ENCODE measurements at places on chromosomes 2 and 18.
A peak's percentile ranks its signal among the peaks of the same experiment; 100 is the strongest.

- DNase-seq, result no peak
Measured at GRCh38 chr2:222739939-222740338, 68.5 kb downstream of the MOGAT1 start.

DNA sequence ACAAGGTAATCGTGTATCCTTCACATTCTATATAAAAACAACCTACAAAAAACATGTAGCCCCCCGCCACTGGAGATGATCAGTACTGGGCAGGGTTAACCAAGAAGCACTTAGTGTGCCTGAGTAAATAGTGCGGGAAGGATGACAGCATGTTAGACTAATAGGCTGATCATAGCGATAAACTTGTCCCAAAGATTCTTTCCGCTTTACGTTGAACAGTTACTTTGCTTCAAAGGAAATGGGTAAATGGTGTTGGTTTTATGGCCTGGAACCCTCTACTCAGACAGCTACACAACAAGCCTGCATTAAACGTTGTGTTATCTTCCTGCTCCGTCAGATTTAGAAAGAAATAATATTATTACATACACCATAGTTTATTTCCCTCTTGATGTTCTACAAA lies 67.7 kb downstream of the CTAGE1 start:
- no peak for DNase-seq

DNA sequence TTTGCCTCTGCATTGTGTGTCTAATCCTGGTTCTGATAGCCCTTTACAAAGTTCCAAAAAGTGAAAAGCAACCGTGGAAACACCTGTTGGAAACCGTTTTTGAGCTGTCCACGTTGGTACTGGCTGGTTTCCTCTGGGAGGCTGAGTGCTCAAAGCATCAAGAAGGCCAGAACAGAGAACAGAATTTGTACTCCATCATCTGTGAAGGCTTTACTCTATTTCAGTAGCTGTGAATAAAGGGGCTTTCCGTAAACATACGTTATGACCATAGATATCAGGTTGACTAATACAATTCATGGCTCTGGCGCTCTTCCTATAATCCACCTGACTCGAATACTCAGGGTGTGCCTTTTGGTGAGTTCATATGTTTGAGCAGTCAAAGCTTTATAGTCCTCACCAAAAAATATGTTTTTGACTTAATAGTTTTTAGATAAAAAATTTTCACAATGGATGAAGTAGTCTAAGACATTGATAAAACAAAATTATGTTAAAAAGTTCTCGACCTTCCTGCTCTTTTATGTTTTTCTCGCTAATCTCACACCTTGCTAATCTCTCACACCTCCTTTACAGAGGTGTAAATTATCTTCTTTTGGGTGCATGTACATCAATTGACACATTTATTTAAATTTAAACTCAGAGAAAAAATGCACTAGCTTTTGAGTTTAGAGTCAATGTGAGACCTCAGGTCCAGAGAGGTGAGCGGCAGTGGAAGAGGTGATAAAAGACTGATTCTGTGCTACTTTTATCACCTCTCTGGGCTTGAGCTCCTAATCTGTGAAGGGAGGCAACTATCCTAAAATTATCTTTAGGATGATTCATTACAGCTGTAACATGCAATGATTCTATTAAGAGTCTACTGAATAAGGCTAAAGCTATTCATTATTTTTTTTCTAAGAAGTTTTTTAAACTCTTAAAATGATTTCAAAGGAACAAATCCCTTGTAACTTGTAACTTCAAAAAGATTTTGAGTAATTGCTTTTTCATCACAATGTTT lies 65.3 kb downstream of the CXCR4 start:
- no peak for DNase-seq

- DNase-seq, result no peak
Measured at GRCh38 chr2:138276339-138276738, 225.2 kb upstream of the SPOPL start.

GRCh38 chr2:120204945-120205670 lies 18.1 kb downstream of the TMEM185B start:
- no peak for DNase-seq

- DNase-seq, result no peak
Measured at GRCh38 chr2:45261746-45262145, 252.5 kb upstream of the SIX2 start.

- DNase-seq, result peak; percentile 0
Measured at GRCh38 chr2:147045113-147045512, 799.7 kb upstream of the ACVR2A start.

GRCh38 chr2:179963626-179964025 lies 43.5 kb downstream of the CWC22 start:
- DNase-seq, result no peak

DNA sequence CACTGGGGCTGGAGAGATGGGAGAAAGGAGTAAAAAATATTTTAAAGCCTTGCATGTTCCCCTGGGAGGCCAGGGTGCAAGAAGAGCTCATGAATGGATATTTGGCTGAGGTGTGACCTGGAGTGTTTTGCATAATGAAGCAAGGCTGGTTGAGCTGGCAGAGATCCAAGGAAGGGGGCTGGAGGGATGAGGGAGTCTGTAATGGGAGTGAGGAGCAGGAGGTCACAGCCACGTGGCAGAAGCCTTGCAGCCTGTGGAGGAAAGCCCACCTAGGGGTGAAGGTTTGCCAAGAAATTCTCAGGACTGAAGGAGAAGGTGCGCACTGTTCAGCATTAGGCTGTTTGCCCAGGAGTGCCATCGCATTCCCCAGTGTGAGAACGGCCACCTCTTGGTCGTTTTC lies 40.3 kb upstream of the ATP8B1 start:
- no peak for DNase-seq
